ENCODE measurements at places on chromosomes 4 and X.
A peak's percentile ranks its signal among the peaks of the same experiment; 100 is the strongest.

DNA sequence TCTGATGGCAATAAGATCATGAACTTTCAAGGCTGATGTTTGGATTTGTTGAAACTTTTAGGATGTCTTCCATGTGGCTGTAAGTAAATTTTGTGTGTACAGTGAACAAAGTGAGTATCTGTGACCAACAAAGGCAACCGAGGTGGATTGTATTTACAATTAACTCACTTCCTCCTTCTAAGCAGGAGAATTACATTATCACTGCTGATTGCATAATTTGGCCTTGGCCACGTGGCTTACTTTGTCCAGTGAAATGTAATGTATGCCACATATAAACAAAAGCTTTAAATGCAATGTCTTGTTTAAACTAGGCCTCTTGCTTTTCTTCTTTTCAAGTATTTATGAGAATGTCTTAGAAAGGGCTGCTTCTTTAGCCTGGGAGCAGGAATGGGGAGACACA lies 66.3 kb upstream of the MAD2L1 start:
- DNase-seq = no peak

- DNase-seq = no peak
These were observed 91.2 kb upstream of the SOD3 start for GRCh38 chr4:24704149-24704548.

GRCh38 chrX:30468471-30468870 lies 109.1 kb downstream of the TASL start:
- DNase-seq = no peak

DNA sequence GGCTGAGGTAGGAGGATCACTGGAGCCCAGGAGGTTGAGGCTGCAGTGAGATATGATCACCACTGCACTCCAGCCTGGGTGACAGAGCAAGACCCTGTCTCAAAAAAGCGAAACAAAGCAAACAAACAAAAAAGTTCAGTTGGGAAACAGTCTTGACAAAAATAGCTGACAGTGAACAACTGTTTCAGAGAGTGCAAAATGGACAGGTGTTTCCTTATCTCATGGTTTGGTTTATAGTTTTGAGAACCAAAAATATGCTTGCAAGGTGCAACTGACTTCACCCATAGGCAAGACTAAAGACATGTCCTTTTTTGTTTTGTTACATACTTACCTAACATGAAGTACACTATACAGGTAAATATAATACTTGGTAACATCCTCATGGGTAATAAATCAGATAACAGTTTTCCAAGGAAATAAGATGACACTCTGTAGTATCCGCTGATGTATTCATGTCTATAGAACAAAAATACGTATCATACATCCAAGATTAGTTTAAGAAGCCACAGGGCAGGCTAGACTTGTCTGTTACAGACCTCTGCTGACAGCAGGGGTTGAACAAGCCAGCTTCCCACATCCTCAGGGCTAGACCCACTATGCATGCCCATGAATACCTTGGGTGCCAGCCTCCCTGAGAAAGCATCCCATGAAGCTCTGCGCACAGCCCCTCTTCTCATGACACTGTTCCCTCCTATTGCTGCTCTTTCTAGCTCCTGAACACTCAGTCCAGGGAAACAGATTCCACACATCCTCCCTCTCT lies 59.3 kb downstream of the ABCG2 start:
- DNase-seq = no peak

DNA sequence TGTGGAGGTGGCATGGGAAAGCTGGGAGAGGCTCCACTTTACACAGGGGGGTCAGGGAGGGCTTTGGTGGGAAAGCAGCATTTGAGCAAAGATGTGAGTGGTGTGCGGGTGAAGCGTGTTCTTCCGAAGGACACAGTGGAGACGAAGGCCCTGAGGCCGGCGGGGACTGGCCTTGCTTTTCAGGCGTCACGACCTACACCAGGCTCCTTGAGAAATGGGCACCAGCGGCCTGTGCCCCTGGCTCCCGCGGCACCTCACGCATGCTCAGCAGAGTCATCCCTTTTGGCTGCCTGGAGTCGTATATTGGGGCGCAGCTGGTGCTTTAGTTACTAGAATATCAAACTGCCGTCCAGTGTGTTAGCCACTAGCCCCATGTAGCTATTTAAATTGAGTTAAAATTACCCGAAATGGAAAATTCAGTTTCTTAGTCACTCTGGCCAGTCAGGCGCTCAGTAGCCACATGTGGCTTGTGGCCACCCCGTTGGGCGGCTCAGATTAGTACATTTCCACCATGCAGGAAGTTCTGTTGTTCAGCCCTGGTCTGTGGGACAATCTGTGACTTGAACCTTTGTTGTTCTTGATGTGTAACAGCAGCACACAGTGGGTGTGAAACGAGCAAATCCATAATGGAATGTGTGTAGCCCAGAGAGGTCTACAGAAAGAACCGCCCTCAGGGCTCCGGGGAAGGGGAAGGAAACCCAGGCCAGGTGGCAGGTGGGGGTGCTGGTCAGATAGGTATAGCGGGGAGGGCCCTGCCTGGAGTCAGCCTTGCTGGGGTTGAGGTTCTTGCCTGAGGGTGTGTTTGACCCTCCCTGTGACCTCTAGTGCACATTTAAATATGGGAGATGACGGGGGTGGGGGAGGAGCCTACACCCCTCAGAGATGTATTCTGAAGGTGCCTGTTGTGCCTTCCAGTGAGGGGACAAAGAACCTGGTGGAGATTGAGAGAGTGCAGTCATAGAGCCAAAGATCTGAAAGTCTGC lies 30.4 kb downstream of the TBC1D14 start:
- DNase-seq = no peak

- DNase-seq = no peak
These were observed 44.7 kb upstream of the TMEM154 start for GRCh38 chr4:152724494-152724893.

DNA sequence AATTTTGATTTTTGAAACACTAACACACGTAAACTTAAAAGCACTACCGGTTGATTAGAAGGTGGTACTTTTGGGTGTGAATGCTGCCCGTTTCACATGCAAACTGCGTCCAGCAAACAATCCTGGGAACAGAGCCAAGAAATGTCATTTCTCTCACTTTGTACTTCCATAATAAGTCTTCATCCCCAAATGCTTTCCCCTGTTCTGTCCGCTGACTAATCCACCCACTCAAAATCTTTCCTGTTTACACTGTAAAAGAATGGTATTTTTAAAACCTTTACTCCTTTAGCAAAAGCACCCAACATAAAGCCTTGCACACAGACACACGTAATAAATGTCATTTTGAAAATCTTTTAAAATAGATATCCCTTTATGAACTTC lies 39.1 kb upstream of the PDLIM5 start:
- peak; percentile 76 for DNase-seq

DNA sequence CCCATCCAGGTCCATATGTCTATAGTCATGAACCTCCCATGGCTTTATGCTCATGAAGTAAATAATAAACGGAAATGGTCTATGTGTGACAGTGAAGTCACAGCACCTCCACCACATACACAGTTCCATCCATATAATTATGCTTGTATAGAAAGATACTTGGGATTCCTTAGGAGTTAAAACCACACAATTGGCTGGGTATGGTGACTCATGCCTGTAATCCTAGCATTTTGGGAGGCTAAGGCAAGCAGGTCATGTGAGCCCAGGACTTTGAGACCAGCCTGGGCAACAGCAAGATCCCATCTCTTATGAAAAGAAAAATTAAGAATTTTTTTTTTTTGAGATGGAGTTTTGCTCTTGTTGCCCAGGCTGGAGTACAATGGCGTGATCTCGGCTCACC lies 55.6 kb upstream of the RBM47 start:
- DNase-seq = peak; percentile 12

DNA sequence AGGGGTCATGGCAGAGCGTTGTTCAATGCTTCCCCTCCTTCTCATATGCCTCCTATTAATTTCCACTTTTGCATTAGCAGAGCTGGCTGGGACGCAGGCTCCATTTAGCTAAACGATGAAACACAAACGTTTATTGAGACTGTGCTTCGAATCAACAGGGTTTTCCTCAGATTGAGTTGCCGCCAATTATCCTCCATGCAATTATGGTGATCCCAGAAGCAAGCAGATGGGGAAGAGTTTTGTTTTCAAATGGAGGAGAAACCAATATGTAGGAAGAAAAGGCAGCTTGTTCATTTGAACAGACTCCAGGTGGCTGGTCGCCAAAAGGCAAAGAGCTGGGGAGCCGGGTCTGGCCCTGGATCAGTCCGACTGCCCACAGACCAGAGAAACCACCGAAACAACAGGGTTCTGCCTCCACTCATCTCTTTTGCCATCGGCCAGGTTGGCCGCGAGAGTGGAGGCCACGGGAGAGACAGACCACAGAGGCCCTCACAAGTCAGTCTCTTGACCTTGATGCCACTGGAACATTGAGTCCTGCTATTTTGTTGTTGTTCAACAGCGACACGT lies 184.8 kb downstream of the GBA3 start:
- DNase-seq = no peak

GRCh38 chr4:184061582-184061981 lies 156.1 kb downstream of the ENPP6 start:
- no peak for DNase-seq

- DNase-seq = no peak
These were observed 120.8 kb downstream of the SMIM20 start for GRCh38 chr4:26034849-26035248.

DNA sequence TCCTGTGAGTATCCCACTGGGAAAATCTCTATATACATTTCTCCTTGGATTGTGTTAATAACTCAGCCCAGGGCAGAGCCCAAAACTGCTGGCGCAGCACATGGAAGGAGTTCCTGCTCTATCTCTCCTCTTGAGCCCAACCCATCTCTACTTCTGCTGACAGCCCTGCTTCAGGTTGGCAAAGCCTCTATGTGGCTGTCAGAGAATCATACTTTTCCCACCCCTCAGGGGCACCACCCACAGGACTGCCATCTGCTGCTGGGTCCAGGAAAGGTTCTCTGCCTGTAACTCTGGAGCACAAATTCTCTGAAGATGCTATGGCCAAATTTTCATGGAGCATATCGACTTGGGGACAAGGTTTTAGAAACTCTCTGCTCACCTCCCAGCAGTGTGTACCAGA lies 278.5 kb upstream of the EMCN start:
- no peak for DNase-seq

DNA sequence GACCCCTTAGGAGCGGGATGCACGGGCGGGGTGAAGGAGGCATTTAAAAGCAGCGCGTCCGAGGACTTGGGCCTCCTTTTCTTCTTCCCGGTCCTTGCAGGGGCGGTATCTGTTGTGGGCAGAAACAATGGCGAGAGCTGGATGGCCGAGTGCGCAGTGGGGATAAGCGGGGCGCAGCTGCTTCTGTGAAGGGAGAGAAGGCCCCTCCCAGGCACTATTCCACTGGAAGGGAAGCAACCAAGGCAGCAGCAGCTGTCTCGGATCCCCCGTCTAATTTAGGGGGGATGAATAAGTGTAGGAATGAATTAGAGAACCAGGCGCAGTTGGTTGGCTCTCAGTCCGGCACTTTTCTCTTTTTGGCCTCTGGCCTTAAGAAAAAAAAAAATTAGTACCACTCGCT lies 995 bp downstream of the SMARCA5 start:
- peak; percentile 32 for DNase-seq

- no peak for DNase-seq
These were observed 70.2 kb upstream of the ETNPPL start for GRCh38 chr4:108833046-108833445.

GRCh38 chrX:8043121-8043520 lies 115.9 kb upstream of the PNPLA4 start:
- no peak for DNase-seq

DNA sequence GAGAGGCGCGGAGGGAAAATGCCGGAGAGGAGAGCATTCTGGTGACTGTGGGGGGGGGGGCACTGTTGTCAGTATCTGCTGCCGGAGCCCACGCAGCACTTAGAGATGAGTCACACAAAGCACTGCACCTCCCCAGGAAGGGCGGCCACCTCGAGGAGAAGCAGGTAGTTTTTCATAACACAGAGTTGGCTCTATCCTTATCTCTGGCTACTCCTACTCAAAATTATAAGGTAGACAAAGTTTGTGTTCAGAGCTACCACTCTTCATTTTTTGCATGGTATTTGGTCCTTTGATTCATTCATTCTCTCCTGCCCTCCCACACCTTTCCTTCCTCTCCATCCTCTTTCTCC lies 76.2 kb upstream of the SCOC start:
- no peak for DNase-seq

DNA sequence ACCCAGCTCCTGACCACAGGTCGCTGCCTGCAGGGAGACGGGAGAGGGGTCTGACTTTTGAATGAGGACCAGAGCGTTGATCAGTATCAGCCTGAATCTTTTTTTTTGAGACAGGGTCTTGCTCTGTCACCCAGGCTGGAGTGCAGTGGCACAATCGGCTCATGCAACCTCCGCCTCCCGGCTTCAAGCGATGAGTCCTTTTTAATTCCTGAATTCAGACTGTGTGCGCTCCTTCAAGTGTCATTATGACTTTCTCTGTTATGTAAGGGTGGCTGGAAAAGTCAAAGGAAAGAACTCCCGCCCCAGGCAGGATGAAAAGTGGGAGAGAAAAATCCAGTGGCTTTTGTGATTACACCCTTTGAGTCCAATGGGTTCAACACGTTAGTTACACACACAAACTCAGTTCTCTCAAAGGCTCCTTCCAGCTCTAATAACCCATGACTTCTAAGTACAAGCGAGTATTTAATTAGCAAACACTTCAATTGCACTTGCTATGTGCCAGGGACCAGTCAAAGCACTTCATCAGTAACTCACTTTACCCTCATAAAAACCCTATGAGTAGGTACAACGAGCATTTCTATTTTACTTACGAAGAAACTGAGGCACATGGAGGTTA lies 44.4 kb downstream of the PDHA1 start:
- DNase-seq = no peak

DNA sequence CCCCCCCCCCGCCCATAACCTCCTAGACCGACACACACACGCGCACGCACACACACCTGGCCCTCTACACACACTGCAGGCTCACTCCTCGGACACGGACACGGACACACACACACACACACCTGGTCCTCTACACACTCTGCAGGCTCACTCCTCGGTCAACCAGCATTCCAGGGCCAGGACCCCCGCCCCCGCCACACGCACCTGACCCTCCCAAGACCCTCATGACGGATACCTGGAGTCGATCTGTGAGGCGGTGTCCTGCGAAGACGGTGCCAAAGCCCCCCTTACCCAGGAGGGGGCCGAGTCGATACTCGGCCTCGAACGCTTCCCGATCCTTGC lies 552 bp downstream of the PIM2 start:
- no peak for DNase-seq

- DNase-seq = no peak
These were observed 276.3 kb upstream of the AGA start for GRCh38 chr4:177718514-177718913.

- no peak for DNase-seq
These were observed 18.7 kb downstream of the SCFD2 start for GRCh38 chr4:53346920-53347852.

Data from skeletal muscle cell (primary cell).